ENCODE measurements at places on chromosomes 1 and 21.

DNA sequence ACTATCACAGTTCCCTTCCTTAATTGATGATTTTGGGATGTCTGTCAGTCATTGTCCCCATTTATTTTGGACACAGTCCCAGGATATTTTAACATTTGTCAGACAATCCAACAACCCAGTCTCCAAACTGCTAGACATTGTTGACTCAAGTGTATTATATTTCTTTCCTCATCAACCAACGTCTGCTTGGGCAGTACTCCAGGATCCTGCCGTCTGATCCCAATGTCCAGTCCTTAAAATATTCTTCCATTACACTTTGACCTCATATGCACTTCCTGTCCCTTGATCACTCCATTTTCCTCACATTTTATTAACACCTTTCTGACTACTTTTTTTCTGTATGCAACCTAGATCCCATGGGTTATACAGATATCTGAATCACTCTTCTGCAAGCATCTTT lies 39.8 kb upstream of the KIAA0040 start:
- no peak for DNase-seq

DNA sequence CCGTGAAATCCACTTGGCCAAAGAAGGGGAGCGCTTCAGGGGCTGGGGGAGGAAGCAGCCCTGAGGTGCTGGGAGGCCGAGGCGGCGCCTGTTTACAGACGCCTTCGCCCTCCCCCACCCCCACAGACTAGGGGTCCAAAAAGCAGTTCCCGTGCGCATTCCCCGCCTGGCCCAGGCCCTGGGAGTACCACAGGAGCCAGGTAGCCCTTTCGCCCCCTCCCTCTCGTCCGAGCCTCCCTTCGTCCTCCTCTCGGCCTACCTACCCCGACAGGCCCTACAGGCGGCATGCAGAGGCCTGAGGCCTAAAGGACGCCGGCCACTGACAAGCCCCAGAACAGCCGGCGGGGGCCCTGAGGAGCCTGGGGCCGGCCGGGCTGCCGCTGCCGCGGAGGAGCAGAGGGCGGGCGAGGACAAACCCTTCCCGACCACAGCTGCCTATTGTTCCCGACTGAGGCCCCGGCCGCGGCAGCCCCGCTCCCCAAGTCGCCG lies 522 bp downstream of the RC3H1 start:
- DNase-seq: peak; percentile 52

- DNase-seq: no peak
Observed at GRCh38 chr1:955474-955873, 3.6 kb downstream of the NOC2L start.

DNA sequence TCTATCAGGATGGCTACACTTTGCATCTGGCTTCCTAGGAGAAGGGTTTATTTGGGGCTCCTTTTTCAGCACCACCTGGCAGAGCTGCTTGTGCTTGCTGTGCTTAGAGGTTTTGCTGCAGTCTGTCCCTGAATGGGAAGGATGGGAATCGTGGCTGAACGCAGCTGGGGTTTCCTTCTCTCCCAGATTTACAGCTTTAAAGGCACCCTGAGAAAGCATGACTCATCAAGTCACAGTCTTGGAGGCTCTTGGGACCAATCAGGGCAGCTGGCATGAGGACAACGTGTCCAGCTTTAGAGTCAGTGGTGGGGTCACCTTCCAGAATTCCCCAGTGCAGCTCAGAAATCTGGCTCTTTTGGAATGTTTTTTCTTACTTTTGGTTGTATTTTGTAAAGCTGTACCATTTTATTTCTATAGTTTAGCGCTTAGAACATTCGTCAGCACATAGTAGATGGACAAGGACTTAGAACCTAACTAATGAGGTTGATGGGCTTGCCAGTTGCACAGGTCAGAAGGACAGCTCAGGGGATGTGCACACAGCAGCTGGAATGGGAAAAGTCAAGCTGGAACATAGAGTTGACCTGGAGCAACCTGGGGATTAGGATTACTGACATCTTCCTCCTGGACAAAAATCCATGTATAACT lies 222.6 kb downstream of the PRDM2 start:
- no peak for DNase-seq

DNA sequence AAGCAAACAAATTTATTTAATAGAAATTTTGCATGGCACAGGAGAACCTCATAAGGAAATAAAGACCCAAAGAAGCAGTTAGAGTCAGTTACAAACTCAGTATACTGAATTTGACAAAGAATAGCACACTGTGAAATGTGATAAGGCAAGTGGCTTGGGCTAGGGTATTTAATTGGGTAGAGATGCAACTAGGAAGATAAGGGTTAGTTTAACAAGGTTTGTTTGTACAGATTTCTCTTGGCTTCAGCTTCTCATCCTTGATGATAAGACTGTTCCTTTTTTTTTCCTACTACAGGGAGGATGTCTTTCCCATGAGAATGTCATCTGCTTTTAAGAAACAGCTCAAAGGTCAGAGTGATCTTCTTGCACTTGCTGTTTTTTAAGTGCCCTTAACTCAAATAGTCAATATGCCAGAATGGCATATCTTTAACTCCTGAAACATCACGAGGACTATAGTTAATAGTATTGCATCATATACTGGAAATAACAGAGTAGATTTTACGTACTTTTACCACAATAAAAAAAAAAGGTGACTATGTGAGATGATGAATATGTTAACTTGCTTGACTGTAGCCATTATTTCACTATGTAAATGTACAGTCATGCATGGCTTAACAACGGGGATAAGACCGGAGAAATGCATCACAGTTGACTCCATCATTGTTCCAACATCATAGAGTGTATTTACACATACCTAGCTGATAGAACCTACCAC lies 9.2 kb upstream of the TRAF3IP3 start:
- DNase-seq: no peak

- no peak for DNase-seq
Observed at GRCh38 chr1:4367230-4367777, 287.1 kb upstream of the AJAP1 start.

DNA sequence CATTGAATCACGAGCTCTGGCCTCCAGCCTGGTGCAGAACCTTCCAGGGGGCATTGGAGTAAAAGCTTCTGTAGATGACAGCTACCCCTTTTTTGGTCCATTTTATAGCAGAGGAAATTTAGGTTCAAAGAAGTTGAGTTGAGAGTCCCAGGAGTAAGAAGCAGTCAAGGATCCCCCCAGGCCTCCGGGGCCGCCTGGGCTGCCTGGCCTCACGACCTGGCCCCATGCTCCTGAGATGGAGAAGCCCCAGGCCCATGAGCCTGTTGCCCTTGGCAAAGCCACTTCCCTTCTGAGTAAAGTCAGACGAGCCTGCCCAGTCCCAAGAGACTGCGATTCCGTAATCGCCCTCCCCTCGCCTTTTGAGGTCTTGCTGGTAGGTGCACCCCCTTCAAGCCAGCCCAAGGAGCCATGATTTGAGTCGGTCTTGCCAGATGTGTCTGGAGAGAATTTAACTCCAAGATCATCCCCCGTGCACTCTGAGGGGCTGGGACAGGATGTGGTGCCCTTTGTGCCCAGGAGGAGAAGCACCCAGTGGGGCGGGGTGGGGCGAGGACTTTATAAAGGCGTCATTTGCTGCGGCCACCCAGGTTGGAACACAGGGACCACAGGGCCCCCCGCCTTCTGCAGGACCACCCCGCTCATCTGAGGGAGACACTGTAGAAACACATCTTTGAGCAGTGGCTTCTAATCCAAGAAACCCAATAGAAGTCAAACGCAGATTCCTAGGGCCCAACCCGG lies 30.1 kb downstream of the PDE9A start:
- DNase-seq: no peak

DNA sequence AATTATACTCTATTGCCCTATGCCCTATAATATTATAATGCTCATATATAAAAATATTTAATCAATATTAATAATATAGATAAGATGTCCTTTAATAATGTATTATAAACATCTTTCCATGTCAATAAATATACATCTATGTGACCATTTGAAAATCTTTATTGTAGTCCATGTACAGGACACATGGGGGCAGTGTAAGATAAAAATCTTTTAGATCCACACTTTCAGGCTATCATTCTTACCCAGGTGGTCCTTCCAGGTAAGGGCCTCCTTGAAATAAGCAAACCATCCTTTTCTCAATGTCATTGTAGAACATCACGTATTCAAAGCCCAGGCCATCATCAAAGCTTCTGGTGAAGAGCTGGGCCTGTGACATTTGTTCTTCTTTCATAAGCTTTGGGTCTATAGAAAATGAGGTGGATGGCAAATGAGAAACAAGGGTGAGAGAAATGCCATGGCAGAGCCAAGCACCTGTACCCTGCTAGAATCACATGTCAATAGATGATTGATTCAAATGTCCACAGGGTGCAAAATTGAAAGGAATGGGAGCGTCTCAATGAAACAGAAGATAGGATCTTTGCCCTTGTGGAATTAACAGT lies 20.2 kb downstream of the THEM4 start:
- DNase-seq: no peak

DNA sequence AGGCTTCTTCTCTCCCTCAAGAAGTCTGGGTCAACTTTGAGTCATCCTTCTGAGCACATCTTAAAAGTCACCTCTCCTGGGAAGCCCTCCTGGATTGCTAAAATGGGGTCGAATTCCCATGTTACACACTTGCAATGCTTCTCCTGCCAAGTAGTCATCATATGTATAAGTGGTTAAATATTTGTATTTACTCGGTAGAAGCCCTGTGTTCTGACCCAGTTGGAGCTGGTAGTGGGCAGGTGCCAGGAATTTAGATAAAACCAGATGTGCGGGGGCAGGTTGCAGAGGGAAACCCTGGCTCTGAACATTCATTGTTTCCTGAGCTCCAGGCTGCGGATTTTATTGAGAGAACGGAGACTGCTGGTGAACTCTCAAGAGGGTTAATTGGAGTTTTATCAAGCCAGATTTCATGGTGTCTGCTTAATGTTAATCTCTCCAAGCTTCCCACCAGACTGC lies 52.8 kb upstream of the RPL11 start:
- DNase-seq: no peak

- no peak for DNase-seq
Observed at GRCh38 chr1:67680486-67680885, 4.5 kb upstream of the GADD45A start.

- no peak for DNase-seq
Observed at GRCh38 chr21:25974964-25975363, 195.6 kb downstream of the APP start.

GRCh38 chr1:161491472-161491871 lies 13.8 kb upstream of the FCGR2A start:
- no peak for DNase-seq

DNA sequence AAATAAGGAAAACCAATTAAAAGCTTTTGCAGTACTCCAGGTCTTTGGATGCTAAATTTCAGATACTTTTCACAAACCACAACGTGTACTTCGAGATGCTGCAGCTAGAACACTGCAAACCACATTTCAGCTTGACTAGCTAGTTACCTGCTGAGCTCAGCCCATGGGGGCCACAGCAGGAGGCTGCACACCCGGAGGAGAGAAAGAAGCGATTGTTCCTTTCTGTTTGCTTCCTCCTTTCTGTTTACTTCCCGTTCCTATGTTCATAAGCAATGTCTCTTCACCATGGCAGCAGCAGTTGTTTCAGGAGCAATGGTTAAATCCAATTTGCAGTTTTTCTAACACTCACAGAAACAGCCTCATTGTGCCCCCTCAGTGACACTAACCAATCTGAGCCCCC lies 225.6 kb upstream of the FGGY start:
- DNase-seq: no peak

DNA sequence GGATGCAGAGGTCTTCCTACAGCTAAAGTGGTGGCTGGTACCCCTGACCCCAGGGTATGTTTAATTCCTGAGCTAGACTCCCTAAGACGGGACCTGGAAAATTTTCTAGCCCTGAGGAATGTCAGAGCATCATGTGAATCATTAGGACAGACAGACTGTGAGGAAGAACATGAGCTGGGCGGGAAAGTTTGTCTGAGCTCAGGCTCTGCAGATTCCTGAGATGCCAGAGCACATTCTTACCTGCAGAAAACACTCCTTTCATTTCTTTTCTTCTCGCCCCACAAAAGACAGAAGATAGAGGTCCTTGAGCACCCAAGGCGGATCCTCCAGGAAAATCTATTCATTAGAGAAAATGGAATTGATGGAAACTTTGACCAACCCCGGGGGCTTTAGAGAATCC lies 6.5 kb downstream of the CAPN2 start:
- no peak for DNase-seq

DNA sequence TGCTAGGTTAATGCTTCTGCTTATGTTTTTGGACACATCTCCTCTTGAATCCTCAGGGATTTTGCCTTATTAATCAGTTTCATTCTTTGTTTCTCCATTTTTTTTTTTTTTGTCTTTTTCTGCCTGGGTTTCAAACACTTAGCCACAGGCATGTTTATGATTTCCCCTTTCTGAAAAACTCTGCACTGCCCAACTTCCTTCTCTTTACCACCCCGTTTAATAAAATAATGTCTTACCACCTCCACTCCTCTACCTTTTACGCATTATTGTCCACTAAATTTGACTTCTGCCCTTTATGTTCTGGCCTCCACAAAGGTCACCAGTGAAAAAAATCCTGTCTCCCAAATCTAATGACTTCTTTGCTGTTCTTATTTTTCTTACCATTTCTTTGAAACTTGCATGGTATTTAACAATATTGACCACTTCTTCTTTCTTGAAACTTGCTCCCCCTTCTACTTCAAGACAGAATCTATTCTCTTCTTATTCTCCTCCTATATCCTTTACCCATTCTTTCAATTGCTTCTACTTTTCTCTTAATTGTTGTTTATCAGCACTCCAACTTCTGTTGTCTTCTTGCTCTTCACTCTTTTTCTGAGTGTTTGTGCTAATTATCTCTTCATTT lies 150.3 kb downstream of the TNFSF18 start:
- no peak for DNase-seq

DNA sequence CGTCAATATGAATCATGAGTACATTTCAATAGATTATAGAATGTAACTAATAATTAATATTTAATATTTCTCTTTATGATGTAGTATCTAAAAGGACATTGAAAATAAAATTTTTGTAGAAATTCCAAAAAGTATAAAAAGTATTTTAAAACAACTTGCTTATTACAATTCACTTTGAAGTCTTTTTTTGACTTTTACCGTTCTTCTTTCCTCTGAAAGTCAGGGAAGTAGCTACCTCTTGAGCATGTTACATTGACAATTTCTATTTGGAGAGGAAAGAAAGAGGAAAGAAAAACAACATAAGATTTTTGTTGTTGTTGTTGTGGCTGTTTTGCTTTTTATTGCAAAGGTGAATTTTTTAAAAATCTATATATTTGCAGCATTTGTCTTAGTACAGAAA lies 1.3 kb downstream of the PTPRC start:
- DNase-seq: no peak

- no peak for DNase-seq
Observed at GRCh38 chr1:184836934-184837895, 82.6 kb upstream of the EDEM3 start.
